Right lobe of liver (tissue), 6 donors: ENCODE measurements at places on chromosomes 6 and 20. TPM values are rescaled to one million over a fixed set of nuclear protein-coding genes. Genes with fewer than 3 reads are reported as not detected.

The HLA-DPA1 gene
- total RNA-seq = 22.6 TPM

GRCh38 chr6:167925026-167925425 is 72.4 kb upstream of the KIF25 start:
- H3K36me3 ChIP-seq = peaks cover 5% of the 10 kb centered on the region
- no peaks in the 10 kb centered on the region for H3K27me3 ChIP-seq
- no peak overlapping the region for H3K4me3 ChIP-seq
- no peaks in the 10 kb centered on the region for H3K4me1 ChIP-seq

The ADGB gene
- total RNA-seq = not detected

The MDFI gene
- total RNA-seq = not detected

The ZNF341 gene
- total RNA-seq = 0.99 TPM

DNA sequence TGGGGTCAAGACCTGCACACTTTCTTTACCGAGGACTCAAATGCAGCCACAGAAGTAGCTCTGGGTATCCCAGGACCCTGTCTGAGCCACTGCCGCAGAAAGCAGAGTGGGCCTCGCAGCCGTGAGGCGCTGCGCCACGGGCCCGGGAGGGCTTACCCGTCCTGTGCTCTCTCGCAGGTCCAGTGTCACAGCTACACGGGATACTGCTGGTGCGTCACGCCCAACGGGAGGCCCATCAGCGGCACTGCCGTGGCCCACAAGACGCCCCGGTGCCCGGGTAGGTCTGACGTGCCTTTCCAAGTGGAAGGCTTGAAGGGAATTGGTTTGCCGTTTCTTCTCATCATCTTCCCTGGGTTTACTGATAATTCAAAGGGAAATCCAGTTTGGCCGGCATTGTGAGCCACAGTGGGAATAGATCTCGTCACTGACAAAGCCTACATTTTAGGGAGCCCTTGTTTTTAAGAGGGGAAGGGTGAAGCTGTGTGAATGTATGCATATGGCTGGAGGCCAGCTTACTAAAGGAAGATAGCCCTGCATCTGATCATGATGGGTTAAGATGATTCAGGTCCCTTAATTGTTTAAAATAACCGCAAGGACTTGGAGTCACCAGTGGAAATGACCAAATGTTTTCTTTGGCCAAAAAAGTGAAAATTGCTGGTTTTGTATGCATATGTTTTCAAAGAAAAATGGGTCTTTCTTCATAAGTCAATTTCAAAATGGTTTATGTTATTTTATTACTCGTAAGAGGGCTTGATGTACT is 86.6 kb downstream of the SMOC2 start:
- H3K36me3 ChIP-seq = no peaks in the 10 kb centered on the region
- H3K27ac ChIP-seq = no peak overlapping the region
- DNase-seq = no peak
- no peaks in the 10 kb centered on the region for H3K27me3 ChIP-seq
- H3K4me1 ChIP-seq = no peaks in the 10 kb centered on the region

The BPHL gene
- total RNA-seq = 33.7 TPM

The RFX6 gene
- not detected for total RNA-seq

The ZNF311 gene
- total RNA-seq = 0.18 TPM

The LY6G5C gene
- 1.4 TPM for total RNA-seq

The ZBP1 gene
- 0.42 TPM for total RNA-seq

DNA sequence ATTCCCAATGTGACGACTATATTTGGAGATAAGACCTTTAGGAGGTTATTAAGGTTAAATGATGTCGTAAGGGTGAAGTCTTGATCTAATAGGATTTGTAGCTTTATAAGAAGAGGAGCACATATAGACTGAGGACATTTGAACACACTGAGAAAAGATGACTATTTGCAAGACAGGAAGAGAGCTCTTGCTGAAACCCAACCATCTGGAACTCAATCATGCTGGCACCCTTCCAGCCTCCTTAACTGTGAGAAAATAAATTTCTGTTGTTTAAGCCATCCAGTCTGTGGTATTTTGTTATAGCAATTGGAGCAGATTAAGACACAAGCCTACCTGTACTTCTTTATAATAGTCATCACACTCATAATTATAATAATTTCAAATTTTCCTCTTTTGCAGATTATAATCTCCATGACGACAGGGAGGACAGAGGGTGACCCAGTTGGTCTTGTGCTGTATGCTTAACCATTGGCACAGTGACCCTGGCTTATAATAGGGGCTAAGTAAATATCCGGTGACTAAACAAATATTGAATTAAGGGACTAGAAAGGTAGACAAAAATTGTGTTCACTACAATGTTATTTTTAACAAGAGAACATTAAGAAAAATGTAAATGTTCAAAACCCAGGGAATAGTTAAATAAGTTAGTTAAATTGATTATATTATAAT is 206.4 kb upstream of the HDDC2 start:
- no peaks in the 10 kb centered on the region for H3K4me1 ChIP-seq
- H3K27me3 ChIP-seq = no peaks in the 10 kb centered on the region
- no peak for DNase-seq
- no peaks in the 10 kb centered on the region for H3K36me3 ChIP-seq
- H3K27ac ChIP-seq = no peak overlapping the region

The RAB32 gene
- 34.1 TPM for total RNA-seq

GRCh38 chr20:17859616-17860232 is 108.9 kb downstream of the SNX5 start:
- no peaks in the 10 kb centered on the region for H3K36me3 ChIP-seq
- DNase-seq = peak; percentile 82
- H3K27ac ChIP-seq = peak overlapping the region; percentile 45
- H3K27me3 ChIP-seq = no peaks in the 10 kb centered on the region
- H3K4me1 ChIP-seq = peaks cover 52% of the 10 kb centered on the region

GRCh38 chr6:114216789-114217467 is 125.9 kb downstream of the HS3ST5 start:
- no peak for DNase-seq
- H3K4me3 ChIP-seq = no peak overlapping the region
- no peaks in the 10 kb centered on the region for H3K4me1 ChIP-seq
- no peaks in the 10 kb centered on the region for H3K27me3 ChIP-seq
- H3K36me3 ChIP-seq = no peaks in the 10 kb centered on the region

The PTCRA gene
- total RNA-seq = not detected

GRCh38 chr20:32685541-32686529 is 12.1 kb upstream of the C20orf203 start:
- H3K4me3 ChIP-seq = no peak overlapping the region
- DNase-seq = no peak
- no peaks in the 10 kb centered on the region for H3K27me3 ChIP-seq
- H3K4me1 ChIP-seq = no peaks in the 10 kb centered on the region
- no peaks in the 10 kb centered on the region for H3K36me3 ChIP-seq

The DUSP15 gene
- 0.42 TPM for total RNA-seq

DNA sequence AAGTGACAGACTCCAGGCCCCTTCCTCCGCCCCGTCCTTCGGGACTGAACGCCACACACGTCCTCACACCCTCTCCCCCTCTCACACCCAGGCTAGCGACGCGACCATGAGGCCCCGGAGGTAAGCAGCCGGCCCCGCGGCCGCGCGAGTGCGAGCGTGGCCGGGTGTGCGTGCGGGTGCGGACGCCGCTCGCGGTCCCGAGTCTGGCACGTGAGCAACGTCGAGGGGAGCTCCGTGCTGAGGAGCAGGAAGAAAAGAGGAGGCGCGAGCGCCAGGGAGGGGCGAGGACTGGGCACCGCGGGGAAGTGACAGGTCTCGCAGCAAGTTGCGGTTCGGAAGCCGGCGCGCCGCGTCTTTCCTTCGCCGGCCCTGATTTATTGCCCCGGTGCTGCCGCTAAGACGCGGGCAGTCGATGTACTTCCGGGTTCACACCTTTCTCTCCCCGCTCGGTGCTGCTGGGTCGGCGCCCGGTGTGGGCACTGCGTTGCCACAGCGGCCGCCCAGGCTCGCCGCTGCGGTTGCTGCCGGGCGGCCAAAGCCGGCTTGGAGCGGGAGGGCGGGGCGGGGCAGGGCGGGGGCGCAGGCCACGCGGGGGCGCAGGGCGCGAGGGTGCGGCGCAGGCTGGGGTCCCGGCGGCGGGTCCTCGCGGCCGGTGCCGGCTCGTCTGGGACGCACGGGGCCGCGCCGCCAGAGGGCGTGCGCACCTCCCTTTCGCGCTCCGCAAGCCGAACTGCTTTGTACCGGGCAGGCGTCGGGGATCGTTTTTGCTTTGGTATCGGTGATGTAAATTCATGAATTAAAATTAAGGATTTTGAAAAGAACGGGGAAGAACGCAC is 15.8 kb upstream of the LIN28B start:
- no peaks in the 10 kb centered on the region for H3K36me3 ChIP-seq
- H3K4me3 ChIP-seq = peak overlapping the region; percentile 34
- no peaks in the 10 kb centered on the region for H3K4me1 ChIP-seq
- no peak overlapping the region for H3K27ac ChIP-seq
- H3K27me3 ChIP-seq = peaks cover 11% of the 10 kb centered on the region

- no peak overlapping the region for H3K4me3 ChIP-seq
- H3K27me3 ChIP-seq = no peaks in the 10 kb centered on the region
- no peaks in the 10 kb centered on the region for H3K36me3 ChIP-seq
- peaks cover 30% of the 10 kb centered on the region for H3K4me1 ChIP-seq
- H3K27ac ChIP-seq = peak overlapping the region; percentile 37
- DNase-seq = peak; percentile 66
Measured at GRCh38 chr6:119495230-119495683, 145.7 kb upstream of the MAN1A1 start.

- H3K36me3 ChIP-seq = no peaks in the 10 kb centered on the region
- H3K4me3 ChIP-seq = no peak within 1 kb of the TSS
- no peaks in the 10 kb centered on the region for H3K27me3 ChIP-seq
- H3K27ac ChIP-seq = no peak within 1 kb of the TSS
Measured at GRCh38 chr20:56247954-56248782, at the start of gene MC3R. MC3R (plus strand) TSS chr20:56248732; CDS start chr20:56248844, 112 bp downstream.

GRCh38 chr20:10216146-10216791 is 2.4 kb upstream of the SNAP25 start:
- no peaks in the 10 kb centered on the region for H3K4me1 ChIP-seq
- DNase-seq = no peak
- H3K36me3 ChIP-seq = no peaks in the 10 kb centered on the region
- no peaks in the 10 kb centered on the region for H3K27me3 ChIP-seq

The SDC4 gene
- 87.1 TPM for total RNA-seq

- H3K36me3 ChIP-seq = no peaks in the 10 kb centered on the region
- no peaks in the 10 kb centered on the region for H3K4me1 ChIP-seq
- H3K4me3 ChIP-seq = no peak overlapping the region
- H3K27me3 ChIP-seq = no peaks in the 10 kb centered on the region
Measured at GRCh38 chr20:52004715-52005114, 186.9 kb downstream of the ZFP64 start.

GRCh38 chr6:34145161-34146020 is 496 bp downstream of the GRM4 start:
- DNase-seq = no peak
- no peaks in the 10 kb centered on the region for H3K27me3 ChIP-seq
- H3K36me3 ChIP-seq = no peaks in the 10 kb centered on the region
- no peaks in the 10 kb centered on the region for H3K4me1 ChIP-seq
- no peak overlapping the region for H3K27ac ChIP-seq

- DNase-seq = no peak
- no peak overlapping the region for H3K27ac ChIP-seq
- no peaks in the 10 kb centered on the region for H3K27me3 ChIP-seq
- H3K36me3 ChIP-seq = no peaks in the 10 kb centered on the region
- no peaks in the 10 kb centered on the region for H3K4me1 ChIP-seq
Measured at GRCh38 chr6:34973547-34974248, 84.6 kb downstream of the ANKS1A start.

DNA sequence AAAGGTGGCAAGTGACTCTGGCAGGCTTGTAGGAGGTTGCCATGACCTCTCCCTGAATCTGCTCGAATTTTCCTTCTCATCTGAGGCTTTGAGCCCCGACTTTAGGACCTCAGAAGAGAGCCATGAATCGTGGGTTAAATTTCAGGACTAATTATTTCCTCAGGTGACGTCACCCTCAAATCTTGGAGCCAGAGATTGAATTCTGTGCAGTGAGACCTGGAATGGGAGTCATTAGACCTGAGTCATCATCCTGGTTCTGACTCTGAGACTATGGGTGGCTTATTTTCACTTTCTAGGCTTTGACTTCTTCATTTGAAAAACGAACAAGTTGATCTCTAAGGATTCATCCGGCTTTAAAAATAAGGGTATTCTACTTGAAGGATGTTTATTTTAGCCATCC is 48.5 kb upstream of the PDYN start:
- no peaks in the 10 kb centered on the region for H3K4me1 ChIP-seq
- H3K36me3 ChIP-seq = no peaks in the 10 kb centered on the region
- no peak overlapping the region for H3K27ac ChIP-seq
- no peak overlapping the region for H3K4me3 ChIP-seq
- no peaks in the 10 kb centered on the region for H3K27me3 ChIP-seq

GRCh38 chr20:34022151-34022838 is 28.6 kb downstream of the RALY start:
- H3K4me1 ChIP-seq = peaks cover 37% of the 10 kb centered on the region
- DNase-seq = no peak
- no peak overlapping the region for H3K4me3 ChIP-seq
- no peak overlapping the region for H3K27ac ChIP-seq

DNA sequence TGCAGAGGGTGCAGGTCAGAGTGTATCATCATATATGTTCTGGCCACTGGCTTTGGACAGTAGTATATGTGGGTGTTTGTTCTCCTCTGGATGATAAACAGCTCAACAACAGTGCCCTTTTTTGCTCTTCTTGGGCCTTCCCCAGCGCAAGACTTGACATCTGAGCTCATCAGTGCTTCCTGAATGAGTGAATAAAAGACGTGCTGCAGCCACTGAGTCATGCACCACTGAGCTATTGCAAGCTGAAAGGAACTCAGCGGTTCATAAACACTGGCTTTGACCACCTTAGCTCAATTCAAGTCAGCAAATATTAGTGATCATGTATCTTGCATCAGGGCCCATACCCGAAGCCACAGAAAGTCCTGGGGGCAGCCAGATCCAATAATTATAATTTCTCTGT is 105.3 kb upstream of the KCNG1 start:
- no peaks in the 10 kb centered on the region for H3K4me1 ChIP-seq
- no peak overlapping the region for H3K4me3 ChIP-seq
- no peaks in the 10 kb centered on the region for H3K27me3 ChIP-seq
- no peaks in the 10 kb centered on the region for H3K36me3 ChIP-seq
- no peak overlapping the region for H3K27ac ChIP-seq

- no peak for DNase-seq
- no peak overlapping the region for H3K4me3 ChIP-seq
Measured at GRCh38 chr6:89965441-89966227, 71.4 kb downstream of the GJA10 start.

GRCh38 chr20:59804347-59804746 is 129.1 kb downstream of the SYCP2 start:
- no peak overlapping the region for H3K4me3 ChIP-seq
- no peak overlapping the region for H3K27ac ChIP-seq
- DNase-seq = no peak
- H3K27me3 ChIP-seq = no peaks in the 10 kb centered on the region

The CRIP3 gene
- total RNA-seq = 4.7 TPM

- no peaks in the 10 kb centered on the region for H3K27me3 ChIP-seq
- no peak for DNase-seq
- H3K27ac ChIP-seq = no peak overlapping the region
- no peaks in the 10 kb centered on the region for H3K4me1 ChIP-seq
- H3K36me3 ChIP-seq = no peaks in the 10 kb centered on the region
Measured at GRCh38 chr20:10824750-10825500, 151.1 kb upstream of the JAG1 start.

GRCh38 chr6:70520575-70520974 is 46.2 kb upstream of the SDHAF4 start:
- H3K36me3 ChIP-seq = no peaks in the 10 kb centered on the region
- H3K4me1 ChIP-seq = no peaks in the 10 kb centered on the region
- no peak overlapping the region for H3K27ac ChIP-seq
- no peak for DNase-seq
